Activated CD4-positive, CD25-positive, alpha-beta regulatory T cell treated with anti-CD3 and anti-CD28 coated beads, Interleukin-2, amount 50 U/mL, for 72 hours (primary cell): ENCODE measurements at places on chromosomes 2 and 18.

GRCh38 chr2:241891315-241891987, 21.9 kb downstream of the RTP5 start:
- no peak for DNase-seq

DNA sequence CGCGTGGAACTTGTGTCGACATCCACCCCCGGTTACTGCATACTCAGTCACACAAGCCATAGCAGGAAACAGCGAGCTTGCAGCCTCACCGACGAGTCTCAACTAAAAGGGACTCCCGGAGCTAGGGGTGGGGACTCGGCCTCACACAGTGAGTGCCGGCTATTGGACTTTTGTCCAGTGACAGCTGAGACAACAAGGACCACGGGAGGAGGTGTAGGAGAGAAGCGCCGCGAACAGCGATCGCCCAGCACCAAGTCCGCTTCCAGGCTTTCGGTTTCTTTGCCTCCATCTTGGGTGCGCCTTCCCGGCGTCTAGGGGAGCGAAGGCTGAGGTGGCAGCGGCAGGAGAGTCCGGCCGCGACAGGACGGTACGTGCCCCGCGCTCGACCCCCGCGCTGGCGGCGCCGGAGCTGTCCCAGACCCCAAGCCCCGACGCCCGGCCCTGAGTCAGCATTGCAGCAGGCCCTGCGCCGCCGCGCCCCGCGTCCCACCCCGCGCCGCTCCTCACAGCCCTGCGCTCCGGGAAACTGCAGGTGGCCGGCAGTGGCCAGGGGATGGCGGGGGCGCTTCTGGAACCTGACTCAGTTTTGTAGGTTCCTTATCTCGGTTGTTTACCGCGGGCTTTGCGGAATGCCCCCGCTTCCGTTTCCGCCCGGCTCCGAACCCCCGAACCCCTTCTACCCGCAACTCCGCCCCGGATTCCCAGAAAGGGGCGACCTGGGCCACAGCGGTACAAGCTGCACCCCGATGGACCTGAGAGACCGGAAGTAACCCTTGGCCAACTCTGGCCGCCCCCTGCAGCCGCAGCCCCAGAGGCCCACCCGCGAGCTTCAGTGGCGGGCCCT, at the start of gene CFLAR:
CFLAR (plus strand) TSS at position 50 of the 844 bp plus-strand sequence. CDS start 13,702 bp downstream, outside the sequence.
- peak; percentile 84 for DNase-seq

GRCh38 chr2:207819021-207819797, 49.5 kb upstream of the FZD5 start:
- DNase-seq = no peak

DNA sequence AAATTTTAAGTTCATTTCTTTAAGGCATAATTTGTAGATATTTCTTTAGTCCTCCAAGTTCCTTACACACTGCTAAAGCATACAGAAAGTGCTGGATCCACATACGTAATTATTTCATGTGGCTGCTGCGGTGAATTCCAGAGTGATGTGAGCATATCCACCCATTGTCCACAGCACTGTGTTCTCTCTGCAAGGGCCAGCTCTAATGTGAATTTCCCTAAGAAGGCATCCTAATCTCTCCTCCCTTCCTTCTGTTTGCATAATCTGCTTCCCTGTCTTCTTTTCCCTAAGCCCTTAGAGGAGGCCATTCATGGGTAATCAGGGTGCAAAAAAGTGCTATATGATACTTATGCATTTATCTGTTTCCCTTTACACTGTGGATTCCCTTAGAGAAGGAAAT, 57.2 kb downstream of the COBLL1 start:
- no peak for DNase-seq
